ENCODE measurements at places on chromosomes 3 and 15.
A peak's percentile ranks its signal among the peaks of the same experiment; 100 is the strongest.

DNA sequence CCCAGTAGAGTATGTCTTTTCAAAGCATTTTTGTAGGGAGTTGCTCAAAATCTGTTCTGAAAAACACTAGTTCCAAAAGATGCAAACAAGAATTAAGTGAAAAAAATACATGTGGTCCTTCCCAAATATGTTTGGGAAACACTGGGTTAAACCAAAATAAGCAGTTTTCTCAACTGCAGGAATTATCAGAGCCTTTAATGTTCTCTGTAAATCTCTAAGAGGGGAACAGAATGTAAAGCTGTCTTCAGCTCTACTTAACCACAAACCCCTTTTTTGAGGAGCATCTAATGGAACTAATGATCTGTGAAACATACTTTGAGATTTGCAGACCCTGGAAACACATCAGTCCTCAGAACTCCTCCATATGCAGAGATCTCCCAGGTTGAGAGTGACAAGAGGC, 9.9 kb downstream of the AQP9 start:
- DNase-seq: no peak

- DNase-seq: no peak
These were observed 70.1 kb upstream of the SGO1 start for GRCh38 chr3:20256144-20256543.

DNA sequence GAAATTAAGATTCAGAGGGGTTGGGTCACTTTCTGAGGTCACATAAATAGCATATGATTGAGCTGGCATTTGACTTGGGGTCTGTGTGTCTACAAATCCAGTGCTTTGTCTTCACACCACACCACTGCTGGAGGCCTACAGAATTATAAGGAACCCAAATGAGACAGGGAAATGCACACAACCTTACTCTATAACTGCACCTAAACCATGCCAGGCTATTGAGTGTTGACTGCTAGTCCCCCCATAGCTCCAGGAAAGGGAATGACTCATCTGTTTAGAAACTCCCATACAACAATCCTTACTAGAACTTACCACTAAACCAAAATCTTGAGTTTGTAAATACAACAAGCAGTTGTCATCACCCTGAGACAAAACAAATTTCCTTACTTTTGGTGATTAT, 16.9 kb upstream of the TSC22D2 start:
- no peak for DNase-seq

DNA sequence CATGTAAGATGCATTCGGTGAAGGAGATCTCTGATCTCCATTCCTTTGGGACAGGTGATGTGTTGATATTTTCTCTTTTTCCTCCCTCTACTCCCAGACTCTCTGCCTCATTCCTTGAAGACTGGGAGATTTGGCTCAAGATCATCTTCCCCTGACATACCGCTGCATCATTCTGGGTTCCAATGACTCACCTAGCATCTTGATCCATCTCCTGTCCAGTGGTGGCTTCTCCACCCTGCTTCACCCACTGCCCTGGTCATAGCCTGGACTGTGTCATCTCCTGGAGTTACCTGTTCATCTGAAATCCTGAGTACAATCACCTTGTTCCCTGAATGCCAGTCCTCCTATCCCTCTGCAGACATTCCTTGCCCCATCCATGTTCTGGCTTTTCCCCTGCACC, 57.4 kb upstream of the TRAK1 start:
- no peak for DNase-seq

DNA sequence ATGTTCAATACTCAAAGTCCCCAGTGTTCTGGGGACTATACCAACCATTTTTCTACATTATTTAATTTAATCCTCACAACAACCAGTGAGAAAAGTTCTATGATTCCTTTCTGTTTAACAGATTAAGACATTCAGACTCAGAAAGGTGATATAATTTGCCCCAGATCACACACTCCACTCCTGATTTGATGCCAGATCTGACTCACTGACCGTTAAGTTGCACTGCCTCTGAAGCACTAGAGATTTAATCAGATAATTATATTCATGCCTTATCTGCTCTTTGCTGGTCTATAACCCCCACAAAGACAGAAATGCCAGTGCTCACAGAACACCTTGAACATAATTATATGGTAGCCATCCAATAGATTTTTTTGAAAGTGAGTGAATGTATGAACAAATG, 501.0 kb downstream of the IGSF11 start:
- no peak for DNase-seq

DNA sequence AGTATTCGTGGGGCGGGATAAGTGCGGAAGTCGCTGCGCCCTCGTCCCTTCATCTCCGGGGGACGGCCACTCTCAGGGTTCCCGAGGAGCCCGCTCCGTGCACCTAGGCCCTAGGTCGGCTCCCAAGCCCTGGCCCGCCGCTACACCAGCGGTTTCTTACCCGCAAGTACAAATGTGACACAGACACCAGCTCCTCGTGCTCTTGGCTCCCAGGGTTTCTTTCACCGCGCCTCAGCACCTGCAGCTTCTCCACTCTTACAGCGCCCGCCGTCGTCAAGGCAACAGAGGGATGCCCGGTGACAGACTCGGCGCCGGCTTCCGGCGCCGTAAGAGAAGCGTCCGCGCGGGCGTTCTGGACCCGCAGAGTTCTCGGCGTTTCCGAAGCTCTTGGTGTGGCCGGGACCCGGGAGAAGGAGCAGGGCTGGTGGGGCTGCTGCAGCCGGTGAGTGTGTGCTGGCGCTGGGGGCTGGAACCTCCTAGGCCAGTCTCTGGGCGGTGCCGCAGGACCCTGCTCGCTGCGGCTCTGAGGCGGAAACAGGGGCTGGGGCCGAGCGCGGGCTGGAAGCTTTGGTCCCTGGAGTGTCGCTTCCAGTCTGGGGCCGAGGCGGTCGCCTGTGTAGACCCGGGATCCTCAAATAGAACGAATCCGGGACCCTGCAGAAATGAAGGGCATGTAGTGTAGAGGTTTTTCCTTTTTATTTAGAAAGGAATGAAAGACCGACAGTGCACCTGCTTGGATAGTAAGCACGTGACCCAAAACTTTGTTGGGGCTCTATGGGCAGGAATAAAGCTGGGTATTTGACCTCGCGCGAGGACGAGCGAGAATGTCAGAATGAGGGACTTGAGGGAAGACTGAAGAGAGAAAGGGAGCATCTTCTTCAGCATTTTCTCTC, 155.4 kb upstream of the GOLGA6L4 start:
- peak; percentile 52 for DNase-seq

DNA sequence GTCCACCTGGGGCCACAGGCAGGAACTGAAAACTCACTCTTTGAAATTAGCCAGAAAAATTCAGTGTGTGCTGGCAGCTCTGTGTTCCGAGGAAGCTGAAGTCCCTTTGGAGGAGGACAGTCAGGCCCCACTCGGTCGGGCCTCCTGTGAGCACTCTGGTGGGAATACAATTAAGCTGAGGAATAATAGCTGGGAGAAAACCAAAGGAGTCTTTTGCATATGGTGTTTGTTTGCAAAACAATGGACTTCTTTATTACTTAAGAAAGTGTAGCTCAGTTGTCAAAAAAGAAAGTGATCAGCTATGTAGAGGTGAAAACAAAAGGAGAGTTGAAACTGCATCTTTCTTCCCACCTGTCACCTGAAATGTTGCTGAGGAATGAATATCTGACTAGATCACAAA, 202.5 kb downstream of the MEIS2 start:
- no peak for DNase-seq

- no peak for DNase-seq
These were observed 73.2 kb downstream of the TLE3 start for GRCh38 chr15:70024521-70024920.

- no peak for DNase-seq
These were observed 53.4 kb downstream of the TPRA1 start for GRCh38 chr3:127536830-127537812.

DNA sequence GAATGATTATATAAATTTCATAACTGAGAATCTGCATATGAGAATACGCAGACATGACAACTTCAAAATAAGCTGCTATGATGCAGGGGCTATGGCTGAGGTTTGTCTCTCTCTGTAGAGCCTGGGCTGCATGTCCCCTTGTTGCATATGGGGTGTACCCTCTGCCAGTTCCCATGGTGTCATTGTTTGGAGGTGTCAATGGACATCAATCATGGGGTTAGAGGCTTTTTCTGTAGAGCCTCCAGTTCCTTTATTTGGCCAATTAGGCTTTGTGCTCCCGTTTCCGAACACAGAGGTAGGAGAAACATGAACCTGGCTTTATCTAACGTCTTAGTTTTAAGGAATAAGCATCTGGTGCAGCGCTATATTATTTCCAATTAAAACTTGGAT, 77.3 kb upstream of the RARB start:
- DNase-seq: no peak

DNA sequence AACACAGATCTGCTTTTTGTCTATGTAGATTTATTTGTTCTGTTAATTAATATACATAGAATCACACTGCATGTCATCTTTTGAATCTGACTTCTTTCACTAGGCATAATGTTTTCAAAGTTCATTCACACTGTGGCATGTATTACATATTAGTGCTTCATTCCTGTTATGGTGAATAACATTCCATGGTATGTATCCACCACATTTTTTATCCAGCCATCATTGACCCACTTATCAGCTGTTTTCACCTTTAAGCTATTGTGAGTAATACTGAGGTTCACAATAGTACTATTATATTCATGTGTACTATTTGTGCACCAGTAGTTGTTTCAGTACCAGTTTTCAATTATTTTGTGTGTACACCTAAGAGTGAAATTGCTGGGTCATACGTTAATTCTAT, 230.6 kb upstream of the CNTN3 start:
- no peak for DNase-seq

GRCh38 chr3:52537726-52538421, 1.5 kb downstream of the UQCC5 start:
- no peak for DNase-seq

DNA sequence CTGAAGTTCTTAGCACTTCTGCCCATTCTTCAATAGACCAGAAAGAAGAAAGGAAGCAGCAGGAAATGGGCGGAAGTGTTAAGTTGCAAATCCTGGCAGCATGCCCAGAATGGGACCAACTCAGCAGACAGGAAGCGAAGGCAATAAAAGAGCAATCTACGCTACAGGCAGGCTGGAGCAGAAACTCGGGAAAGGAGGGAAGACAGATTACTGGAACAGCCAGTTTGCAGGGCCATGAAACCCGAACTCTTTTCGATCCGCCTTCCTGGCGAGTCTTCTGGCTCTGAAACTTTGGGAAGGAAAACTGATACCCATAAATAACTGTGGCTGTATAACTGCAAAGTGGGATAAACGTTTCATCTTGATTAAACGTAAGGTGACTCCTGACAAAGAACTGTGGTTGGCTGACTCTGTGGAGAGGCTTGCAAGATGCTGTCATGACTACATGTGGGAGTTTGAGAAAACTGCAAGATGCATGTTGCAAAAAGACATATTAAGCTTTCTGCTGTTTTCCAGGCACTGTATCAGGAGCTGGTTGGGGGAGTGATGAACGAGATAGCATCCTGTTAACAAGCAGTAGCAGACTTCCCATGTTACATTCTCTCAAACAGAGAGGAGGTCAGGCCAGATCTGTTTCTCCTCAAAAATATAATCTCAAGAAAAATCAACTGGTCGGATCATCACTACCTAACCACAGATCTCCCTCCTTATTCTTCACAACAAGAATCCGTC, 67.8 kb downstream of the FMN1 start:
- peak; percentile 55 for DNase-seq

DNA sequence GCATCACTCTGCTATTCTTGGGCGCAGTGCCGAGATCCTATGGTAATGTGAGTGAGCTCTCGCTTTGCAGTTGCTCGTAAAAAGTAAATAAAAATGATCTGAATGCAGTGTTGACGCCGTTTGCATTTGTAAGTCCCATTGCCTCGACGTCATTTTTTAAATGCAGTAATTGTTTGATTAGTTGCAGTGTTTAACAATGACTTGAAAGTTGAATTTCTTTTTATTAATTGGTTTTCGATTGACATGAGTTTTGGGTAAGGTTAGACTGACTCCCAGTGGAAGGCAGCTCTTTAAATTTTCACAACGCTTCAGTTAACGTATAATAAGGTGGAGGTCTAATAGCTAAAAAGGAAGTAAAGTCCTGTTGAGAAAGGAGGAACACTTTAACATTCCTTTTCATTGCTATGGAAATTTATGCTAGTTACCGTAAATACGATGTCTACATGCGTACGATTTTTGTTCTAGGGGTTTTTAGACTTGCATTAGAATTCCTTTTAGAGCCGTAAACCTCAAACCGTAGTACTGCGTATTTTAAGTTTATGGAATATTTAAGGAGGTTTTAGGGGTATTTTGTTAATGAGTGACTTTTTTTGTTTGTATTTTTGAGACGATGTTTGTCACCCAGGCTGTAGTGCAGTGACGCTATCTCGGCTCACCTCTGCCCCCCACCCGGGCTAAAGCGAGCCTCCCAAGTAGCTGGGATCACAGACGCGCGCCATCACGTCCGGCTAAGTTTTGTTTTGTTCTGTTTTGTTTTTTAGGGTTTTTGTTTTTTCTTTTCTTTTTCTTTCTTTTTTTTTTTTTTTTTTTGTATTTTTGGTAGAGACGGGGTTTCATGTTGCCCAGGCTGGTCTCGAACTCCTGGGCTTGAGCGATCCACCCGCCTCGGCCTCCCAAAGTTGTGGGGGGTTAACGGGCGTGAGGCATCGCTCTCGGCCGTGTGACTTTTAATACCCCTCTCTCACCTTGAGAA, 1.4 kb downstream of the MORF4L1 start:
- peak; percentile 34 for DNase-seq

- no peak for DNase-seq
These were observed 48.5 kb downstream of the AMOTL2 start for GRCh38 chr3:134325706-134326105.

DNA sequence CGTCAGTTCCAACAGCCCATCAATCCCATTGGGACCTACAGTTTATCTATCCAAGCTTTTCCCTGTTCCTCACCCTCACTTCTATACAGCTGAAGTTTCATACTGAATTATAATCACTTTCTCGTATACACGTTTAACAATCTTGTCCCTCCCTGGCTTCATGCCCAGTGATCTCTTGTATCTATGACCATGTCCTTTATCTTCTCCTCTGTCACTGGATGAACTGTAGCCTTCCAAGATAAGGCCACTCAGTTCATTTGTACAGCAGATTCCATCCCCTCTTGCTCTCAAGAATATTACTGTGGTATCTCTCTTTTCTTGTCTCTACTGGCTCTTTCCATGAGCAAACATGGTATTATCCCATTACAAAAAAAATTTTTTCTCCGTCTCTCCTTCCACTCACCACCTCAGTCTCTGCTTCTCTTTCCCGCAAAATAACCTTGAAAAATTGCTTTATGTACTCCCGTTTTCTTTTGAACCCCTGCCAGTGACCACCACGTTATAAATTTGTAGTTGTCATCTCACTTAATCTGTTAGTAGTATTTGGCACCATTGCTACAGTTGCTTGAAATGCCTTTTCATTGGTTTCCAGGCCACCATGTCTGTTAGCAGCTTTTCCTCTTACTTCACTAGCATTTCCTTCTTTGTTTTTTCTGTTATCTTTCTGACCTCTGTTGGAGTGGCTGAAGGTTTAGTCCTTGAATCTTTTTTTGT, 9.4 kb downstream of the CTNNB1 start:
- no peak for DNase-seq

Measured in stimulated activated CD4-positive, alpha-beta T cell treated with anti-CD3 and anti-CD28 coated beads, Interleukin-4, amount 100 ng/mL, for 1 hour (primary cell).